ENCODE measurements at places on chromosomes 6 and 20.

DNA sequence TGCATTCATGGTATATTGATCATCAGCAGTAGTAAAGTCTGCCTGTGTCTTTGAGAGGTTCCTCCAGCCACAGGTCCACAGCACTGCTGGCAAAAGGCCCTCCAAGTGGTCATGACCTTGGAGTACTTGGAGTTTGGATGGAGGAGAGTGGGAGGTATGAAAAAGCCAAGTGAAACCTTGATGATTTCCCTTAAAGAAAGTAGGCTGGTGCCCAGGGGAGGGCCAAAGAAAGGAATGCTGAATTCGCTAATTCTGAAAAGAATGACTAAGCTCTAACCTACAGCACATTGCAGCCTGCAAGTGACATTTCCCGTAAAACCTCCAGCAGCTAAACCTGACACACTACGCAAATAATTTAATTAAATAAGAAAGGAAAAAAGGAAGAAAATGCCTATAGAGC is 223.4 kb upstream of the TAB2 start:
- no peak for DNase-seq

DNA sequence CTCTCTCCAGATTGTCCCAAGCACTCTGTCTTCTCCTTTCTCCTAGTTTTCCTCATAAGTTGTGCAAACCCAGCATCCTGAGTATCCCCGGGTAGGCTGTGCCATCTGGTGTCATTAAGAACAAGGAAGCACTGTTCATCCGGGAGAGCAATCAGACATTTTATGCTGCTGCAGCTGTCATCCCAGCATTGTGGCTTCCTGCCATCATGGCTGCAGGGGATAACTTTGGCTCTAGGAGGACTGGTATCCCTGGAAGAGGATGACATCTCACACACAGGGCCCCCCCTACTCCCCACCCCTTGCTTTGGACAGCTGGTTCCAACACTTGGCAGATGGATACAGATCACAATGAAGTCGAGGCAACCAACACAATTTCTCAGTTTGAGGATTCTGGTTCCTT is 1195.1 kb upstream of the MAP3K7 start:
- DNase-seq: peak; percentile 54

DNA sequence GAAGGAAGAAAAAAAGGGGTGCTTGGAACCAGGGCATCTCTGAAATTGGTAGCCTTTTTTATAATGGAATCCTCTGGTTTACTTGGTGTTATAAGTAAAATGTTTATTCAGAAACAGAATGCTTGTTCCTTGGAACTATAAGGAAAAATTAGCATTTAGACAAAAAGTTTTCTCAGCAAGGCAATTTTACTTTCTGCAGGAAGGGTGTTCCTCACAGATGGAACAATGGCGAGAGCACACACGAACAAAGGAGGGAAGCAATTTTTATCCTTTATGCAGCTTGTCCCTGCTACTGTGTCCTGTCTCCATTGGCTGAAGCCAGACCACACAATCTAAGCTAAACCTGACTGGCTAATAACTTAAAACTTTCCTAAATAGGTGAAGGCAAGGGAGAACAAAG is 22.7 kb upstream of the FANCE start:
- DNase-seq: no peak

DNA sequence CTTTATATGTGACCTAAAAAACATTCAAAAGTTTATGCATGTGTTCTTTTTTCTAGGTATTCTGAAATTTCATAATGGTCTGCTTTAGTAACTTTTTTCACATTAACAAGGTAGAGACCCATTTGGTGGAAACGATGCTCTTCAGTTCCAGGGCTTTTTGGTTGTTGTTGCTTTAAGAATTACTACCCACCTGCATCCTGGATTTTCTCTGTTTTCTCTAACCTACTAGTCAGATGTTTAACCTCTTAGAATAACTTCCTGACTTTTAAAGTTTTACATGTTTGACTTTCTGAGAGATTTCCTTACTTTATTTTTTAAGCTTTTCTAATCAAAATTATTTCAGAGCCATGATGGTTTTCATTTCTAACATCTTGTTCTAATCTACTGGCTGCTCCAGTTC is 14.9 kb downstream of the TULP4 start:
- no peak for DNase-seq

GRCh38 chr6:100465701-100466409 is 1.1 kb upstream of the SIM1 start:
- no peak for DNase-seq

DNA sequence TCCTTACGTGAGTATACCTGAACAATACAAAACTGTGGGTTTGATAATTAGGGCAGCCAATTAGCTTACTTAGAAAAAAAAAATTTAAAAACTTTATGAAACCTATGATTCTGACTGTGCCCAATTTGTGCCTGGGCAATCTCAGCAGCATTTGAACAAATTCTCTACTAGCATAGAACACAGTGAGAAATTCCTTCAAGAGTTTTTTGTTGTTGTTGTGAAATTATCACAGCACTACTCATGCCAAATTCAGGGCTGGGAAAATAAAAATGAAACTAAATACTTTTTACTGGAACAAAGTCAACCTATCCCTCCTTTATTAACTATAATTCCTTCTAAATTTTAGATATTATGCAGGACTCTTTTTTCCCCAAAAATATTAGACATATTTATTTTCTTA is 42.9 kb downstream of the POU3F2 start:
- no peak for DNase-seq

- no peak for DNase-seq
Observed at GRCh38 chr6:12356983-12357972, 67.1 kb downstream of the EDN1 start.

- DNase-seq: no peak
Observed at GRCh38 chr6:156886409-156886808, 109.2 kb downstream of the ARID1B start.

DNA sequence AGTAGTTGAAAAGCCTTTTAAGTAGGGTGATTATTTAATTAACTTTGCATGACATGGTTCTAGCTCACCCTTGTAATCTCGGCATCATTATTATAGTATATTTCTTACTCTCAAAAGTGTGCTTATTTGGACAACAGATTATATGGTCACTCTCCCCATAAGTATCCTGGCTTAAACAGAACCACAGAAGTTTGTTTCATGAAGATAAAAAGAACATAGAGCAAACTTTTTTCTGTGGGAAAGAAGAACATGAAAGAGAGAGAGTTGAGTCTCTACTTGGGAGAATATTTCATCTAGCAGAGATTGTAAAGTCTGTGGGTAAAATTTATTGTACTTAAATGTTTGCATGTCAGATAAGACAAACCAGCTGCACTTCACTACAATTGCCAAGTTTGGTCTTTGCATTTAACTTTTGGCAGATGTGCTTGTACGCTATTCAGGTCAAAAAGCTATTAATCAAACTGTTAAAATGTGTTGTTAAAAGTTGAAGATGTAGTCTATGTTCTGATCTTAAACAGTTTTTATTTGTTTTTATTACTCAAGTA is 33.4 kb upstream of the PRIM2 start:
- no peak for DNase-seq

DNA sequence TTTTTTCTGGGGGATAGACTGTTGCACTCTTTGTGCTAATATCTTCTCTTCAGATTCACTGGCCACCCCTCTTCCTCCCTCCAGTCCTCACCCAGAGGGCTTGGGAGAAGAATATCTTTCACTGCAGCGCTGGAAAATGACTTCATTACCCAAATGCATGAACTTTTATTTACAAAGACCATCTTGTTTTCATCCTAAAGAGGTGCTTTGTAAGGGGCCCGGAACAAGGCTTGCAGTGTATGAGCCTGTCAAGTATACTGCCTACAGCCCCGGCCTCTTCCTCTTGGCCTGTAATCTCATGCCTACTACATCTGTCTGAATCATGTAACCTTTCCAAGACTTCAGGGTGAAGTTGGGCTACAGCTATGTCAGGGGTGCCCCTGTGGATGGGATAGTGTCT is 554 bp upstream of the LAMA4 start:
- no peak for DNase-seq

- DNase-seq: peak; percentile 29
Observed at GRCh38 chr20:23995905-23996666, 7.5 kb upstream of the GGTLC1 start.

GRCh38 chr6:167930295-167930694 is 67.2 kb upstream of the KIF25 start:
- DNase-seq: no peak

DNA sequence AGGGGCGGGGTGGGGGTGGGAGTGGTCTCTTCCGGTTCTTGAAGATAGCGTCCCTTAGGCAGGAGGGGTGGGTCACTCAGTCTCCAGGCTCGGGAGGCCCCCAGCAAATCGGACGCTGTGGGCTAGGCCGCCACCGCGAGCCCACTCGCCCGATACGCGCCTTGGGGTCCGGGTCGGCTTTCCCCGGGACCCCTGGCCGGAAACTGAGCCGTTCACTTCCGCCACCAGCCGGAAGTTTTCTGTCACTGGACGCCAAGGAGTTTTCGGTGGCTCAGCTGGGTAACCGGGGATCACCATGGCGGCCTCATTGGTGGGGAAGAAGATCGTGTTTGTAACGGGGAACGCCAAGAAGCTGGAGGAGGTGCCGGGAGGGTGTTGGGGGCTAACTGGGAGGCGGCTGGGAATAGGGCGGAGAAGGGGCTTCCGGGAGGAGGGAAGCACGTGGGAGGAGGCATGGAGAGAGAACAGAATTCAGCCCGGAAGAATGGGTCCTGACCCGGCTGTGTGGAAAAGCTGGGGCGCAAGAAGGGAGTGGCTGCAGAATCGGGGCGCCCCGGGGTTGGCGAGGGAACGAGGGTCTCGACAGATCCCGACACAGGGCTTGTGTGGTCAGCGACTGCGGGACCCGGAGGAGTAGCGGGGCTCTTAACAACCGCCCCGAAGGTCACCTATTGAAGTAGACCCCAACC is at the start of gene ITPA:
Gene ITPA, plus strand, starts transcription at position 242 of the 689 bp plus-strand sequence. Its CDS starts 54 bp downstream, at position 296.
- DNase-seq: peak; percentile 61

GRCh38 chr6:90222724-90223198 is 73.9 kb downstream of the BACH2 start:
- DNase-seq: no peak

DNA sequence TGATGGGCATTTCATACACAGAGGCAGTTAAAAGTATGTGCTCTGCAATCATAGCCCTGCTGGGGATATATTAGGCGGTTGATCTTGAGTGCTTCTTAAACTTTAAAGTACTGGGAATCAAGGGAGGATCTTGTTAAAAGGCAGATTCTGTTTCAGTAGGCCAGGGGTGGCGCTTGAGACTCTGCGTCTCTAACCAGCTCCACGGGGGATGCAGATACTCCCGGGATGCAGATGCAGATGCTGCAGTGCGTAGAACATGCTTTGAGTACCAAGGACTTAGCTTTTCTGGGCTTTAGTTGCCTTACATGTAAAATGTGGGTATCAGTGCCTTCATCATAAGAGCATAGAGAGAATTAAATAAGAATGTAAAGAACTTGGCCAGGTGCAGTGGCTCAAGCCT is 44.4 kb upstream of the ENPP5 start:
- no peak for DNase-seq

- no peak for DNase-seq
Observed at GRCh38 chr6:20876036-20876435, 341.8 kb downstream of the CDKAL1 start.

DNA sequence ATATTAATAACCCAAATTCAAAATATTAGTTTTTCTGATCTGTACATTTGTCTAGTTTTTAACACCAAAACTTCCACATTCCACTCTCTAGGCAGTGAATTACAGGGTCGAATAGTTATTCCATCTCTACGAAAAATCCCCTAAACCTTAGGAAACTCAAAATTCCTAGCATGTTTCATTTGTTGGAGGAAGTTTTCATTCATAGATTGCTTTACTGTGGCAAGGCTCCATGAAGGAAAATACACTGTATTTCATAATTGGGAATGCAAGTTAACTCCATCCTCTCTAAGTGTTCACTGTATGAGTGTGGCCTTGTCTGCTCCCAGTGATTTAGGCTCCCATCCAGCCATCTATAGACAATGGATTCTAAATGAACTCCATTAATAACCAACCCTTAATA is 296.1 kb downstream of the TENT5A start:
- DNase-seq: no peak

- no peak for DNase-seq
Observed at GRCh38 chr6:123953920-123954319, 150.3 kb downstream of the NKAIN2 start.

- no peak for DNase-seq
Observed at GRCh38 chr6:3454273-3455010, 2.4 kb downstream of the SLC22A23 start.

- DNase-seq: no peak
Observed at GRCh38 chr6:37994223-37994622, 174.7 kb downstream of the ZFAND3 start.

DNA sequence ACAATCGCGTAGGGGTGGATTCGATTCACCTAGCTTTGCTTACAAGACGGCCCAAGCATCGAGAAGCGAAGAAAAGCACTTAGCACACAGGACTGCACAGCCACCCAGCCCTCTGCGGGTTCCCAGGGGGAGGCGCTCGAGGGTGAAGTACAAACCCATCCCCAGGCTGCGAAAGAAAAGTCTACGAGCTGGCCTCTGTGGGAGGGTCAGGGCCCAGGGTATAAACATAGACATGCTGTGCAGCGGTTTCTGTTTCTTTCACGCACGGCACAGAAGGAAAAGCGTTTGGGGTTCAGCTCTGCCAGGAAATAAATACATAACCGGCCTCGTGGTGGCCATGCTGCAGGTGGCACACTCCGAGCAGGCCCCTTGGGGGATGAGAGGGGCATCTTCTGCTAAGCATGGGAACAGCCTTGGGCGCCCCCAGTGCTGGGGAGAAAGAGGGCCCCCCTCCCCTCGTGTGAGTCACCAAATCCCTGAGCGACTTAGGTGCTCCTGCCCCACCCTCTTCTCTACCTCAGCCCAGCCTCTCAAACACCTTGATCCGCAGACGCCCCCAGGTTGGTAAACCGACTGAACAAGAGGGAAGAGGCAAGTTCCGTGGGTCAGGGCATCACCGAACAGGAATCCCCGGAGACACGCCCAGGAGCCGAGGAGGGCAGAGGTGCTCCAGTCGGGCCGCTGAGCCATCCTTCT is 91.6 kb upstream of the RIPOR2 start:
- DNase-seq: no peak

DNA sequence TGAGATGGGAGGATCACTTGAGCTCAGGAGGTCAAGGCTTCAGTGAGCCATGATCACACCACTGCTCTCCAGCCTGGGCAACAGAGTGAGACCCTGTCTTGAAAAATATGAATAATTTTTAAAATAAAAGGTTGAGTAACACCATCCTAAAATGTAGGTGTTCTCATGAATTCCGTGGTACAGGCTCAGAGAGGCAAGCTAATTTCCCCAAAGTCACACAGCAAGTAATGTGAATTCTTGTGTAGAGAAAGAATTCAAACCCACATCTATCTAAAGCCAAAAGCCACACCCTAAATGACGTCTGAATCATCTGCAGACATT is 80.5 kb downstream of the ZNF217 start:
- no peak for DNase-seq

DNA sequence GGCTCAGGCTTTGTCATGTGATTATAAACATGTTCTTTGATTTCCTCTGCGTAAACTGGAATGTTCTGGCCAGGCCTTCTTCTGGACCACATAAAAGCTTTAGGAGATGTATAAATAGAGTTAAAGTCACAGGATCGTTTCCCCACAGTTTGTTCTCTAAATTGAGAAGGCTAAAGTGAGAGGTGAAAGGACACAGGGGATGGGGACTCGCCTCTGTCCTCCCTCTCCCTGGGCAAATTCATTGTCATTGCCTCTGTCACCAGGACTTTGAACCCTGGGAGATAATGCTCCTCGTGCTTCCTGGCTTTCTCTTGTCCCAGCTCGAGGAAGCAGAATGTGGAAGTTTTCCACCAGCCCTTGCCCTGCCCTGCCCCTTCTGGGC is 20.3 kb upstream of the ZFAND3 start:
- DNase-seq: no peak
